Subcutaneous adipose tissue (tissue), 4 donors: ENCODE measurements at places on chromosomes 2 and 18. TPM values are rescaled to one million over a fixed set of nuclear protein-coding genes. Genes with fewer than 3 reads are reported as not detected.

Gene EIF4E2
- 38.2 TPM for total RNA-seq

Gene REG3G
- not detected for total RNA-seq

Gene HOXD9
- 3.7 TPM for total RNA-seq

Gene DNAJB2
- total RNA-seq, result 54.9 TPM

Gene SP5
- 2.6 TPM for total RNA-seq

Gene PASK
- 4.4 TPM for total RNA-seq

Gene RBM44
- total RNA-seq, result 2.6 TPM

Gene MLPH
- 24.7 TPM for total RNA-seq

Gene GLI2
- 0.88 TPM for total RNA-seq

Gene CFAP221
- 1.3 TPM for total RNA-seq

Gene KLHL41
- total RNA-seq, result 0.65 TPM

Gene GPR45
- total RNA-seq, result not detected

Gene PID1
- 59.9 TPM for total RNA-seq

Gene PIEZO2
- total RNA-seq, result 0.98 TPM

Gene AQP4
- total RNA-seq, result not detected

Gene LIMS3
- 0.94 TPM for total RNA-seq
